Stimulated activated CD8-positive, alpha-beta memory T cell treated with anti-CD3 and anti-CD28 coated beads, Interleukin-15, amount 100 ng/mL, for 24 hours (primary cell): ENCODE measurements at places on chromosomes 4 and X.

- DNase-seq = no peak
Observed at GRCh38 chr4:168832763-168833575, 177.1 kb downstream of the CBR4 start.

DNA sequence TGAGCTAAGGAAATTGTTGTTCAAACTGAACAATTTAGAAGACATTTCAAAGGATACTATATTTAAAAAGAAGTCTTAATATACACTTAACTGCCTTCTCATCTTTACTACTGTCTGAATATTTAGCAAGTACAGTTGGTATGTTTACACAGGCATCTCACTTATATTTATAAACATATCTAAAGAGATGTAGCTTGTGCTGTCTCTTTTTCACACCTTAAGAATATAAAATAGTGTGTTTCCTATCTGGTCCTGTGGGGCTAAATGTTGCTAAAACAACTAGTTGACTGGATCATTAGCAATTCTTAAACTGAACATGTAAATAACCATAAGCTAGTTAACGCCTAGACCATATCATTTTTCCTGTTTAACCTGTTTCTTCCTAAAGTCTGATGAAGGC, 336.3 kb downstream of the PPP3CA start:
- DNase-seq = no peak

GRCh38 chrX:33447285-33447684, 235.9 kb upstream of the DMD start:
- no peak for DNase-seq

- no peak for DNase-seq
Observed at GRCh38 chrX:132227383-132228112, 8.3 kb upstream of the RAP2C start.

- DNase-seq = no peak
Observed at GRCh38 chr4:76697129-76697803, 200.7 kb downstream of the SOWAHB start.

DNA sequence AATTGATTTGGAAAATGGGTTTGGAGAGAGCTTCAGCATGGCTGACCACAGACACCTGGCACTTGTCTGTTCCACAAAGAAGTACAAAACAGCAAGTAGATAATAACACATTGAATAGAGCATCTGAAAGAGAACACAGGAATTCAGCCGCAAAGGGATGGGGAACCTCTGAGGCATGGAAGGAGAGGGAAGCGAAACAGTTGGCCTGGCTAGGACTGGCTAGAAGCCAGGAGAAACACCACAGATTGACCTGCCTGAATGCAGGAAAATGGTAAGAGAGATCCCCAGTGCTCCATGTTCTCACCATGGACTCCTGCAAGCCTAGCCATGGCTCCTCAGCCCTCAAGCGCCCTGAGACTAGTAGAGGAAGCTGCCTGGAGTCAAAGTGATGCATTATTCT, 169.7 kb upstream of the SH3RF1 start:
- no peak for DNase-seq

GRCh38 chr4:52573551-52573950, 85.5 kb downstream of the USP46 start:
- DNase-seq = no peak

DNA sequence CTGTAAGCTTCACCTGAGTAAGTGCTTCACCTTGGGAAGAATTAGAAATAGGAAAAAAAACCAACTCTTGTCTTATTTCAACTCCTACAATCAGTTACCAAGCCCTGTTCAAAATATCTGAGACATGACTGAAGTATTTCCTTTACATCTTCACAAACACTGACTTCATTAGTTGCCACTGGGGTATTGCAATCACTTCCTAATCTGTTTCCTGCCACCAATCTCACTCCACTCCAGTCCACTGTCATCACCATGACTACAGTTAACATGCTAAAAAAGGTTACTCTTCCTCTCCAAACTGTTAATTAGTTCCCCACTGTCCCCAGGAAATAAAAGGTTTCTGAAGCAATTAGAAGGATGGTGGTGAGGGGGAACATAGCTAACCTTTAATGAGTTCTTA, 3.3 kb upstream of the SUPT20HL1 start:
- no peak for DNase-seq

- no peak for DNase-seq
Observed at GRCh38 chr4:14669371-14669770, 332.9 kb upstream of the CPEB2 start.

DNA sequence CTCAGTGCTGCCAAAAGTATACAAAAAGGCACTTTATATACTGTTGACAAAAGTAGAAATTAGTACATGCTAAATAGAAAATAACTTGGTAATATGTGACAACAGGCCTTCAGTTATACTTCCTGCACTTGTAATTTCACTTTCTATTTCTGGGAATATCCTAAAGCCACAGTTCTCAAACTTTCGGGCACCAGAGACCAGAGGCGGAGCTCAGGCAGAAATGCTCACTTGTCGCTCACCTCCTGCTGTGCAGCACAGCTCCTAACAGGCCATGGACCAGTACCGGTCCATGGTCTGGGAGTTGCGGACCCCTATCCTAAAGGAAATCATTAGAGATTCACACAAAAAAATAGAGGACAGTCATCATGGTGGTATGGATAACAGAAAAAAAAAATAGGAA, 25.7 kb downstream of the ACSL4 start:
- no peak for DNase-seq

GRCh38 chr4:160847228-160847627, 1316.6 kb downstream of the FSTL5 start:
- no peak for DNase-seq

GRCh38 chr4:104747635-104748034, 252.9 kb upstream of the CXXC4 start:
- no peak for DNase-seq

DNA sequence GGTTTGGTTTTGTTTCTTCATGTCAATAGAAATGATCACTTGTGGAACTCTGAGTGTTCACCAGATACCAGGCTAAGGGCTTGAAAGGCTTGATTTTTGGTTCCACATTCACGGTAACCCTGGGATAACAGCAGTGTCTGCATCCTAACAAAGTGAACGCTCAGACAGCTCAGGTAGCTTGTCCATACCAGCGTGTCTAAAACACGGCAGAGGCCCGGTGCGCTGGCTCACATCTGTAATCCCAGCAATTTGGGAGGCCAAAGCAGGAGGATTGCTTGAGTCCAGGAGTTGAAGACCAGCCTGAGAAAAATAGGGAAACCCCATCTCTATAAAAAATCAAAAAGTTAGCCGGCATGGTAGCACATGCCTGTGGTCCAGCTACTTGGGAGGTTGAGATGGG, 49.0 kb downstream of the HTRA3 start:
- no peak for DNase-seq

GRCh38 chrX:120213438-120214265, 37.0 kb upstream of the ZBTB33 start:
- DNase-seq = no peak

GRCh38 chr4:150302553-150302952, 224.3 kb downstream of the DCLK2 start:
- no peak for DNase-seq

DNA sequence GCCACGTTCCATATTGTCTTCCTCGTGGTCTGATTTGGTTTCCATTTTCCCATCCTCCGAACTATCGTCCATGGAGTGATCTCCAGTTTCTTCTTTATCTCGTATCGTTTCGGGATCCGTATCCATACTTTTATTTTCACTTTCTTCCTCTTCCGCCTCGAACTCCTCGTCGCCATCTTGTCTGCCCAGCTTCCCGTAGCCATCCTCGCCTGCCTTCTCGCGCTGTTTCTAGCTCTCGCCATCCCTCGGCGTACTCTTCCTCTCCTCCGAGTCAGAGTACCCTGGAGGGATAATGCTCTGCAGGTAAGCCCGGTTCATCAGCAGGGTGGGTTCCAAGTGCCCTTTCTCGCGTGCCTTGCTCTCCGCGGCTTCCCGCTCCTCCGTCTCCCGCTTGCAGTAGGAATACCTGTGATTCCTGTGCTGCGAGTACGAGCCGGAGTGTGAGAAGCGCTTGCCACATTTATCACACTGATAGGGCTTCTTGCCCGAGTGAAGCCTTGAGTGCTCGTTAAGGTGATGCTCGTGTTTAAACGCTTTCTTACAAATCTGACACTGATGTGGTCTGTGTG, 134.5 kb upstream of the TAPT1 start:
- DNase-seq = no peak

GRCh38 chr4:177051473-177052060, 258.1 kb upstream of the NEIL3 start:
- DNase-seq = no peak

DNA sequence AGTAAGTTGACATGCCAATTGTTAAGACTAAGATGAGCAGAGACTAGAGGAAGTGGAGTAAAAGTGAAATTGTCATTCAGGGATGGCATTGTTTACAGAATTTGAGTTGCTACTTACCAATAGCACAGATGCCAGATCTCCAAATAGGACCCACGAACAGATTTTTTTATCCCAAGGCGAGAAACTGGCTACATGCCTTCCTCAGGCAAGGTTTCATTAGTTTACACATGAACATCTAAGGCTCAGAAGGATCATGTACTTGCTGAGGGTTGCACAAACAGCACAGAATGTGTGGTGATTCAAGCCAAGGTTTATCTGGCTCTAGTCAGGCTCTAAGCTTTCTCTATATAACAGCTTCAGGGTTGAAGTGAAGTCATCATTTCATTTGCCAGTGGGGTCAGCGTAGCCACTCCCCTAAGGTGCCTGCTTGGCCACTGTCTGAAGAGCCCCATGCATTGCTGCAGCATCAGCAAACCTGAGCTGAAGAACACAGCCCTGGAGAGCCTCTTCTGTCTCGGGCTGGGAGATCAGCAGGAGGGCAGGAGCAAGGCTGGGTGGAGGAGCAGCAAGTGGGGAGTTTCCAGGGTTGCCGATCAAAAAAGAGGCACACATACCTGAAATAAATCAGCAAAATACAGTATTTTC, 193.0 kb upstream of the LCORL start:
- DNase-seq = no peak

GRCh38 chr4:37797374-37797773, 29.1 kb upstream of the PGM2 start:
- DNase-seq = no peak

DNA sequence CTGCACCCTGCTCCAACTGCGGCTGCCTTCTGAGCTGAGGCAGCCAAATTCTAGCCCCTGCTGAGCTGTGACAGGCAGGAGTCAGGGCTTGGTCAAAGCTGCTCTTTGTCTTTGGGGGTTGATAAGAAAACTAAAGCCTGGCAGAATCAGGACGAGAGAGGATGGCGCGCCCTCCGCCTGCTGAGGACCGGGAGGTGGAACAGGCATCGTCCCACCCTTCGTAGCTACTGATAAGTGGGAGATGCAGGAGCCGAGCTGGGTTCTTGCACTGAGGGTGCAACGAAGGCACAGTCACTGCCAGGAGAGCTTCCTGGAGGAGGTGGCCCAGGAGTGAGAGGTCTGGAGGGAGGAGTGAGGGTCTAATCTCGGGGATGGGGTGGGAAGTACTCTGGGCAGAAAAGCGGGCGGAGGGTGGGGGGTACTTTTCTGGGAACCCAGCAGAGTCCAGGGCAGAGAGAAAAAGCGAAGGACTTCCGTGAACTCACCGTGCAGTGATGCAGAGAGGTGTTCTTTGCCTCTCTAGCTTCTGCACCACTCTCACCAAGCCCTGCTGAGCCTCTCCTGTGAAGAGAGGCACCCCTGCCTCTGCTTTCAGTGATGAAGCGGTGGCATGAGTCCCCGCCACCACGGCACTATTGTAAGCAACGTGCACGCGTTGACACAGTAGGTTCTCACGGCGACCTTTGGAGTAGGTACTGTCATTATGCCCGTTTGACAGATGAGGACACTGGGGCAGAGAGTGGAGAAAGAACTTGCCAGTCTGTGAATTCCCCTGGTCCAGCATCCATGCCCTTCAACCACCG, 107.8 kb downstream of the SORCS2 start:
- DNase-seq = no peak

- DNase-seq = no peak
Observed at GRCh38 chr4:152981278-152981677, 45.2 kb downstream of the FHDC1 start.

- DNase-seq = no peak
Observed at GRCh38 chr4:133565379-133565778, 416.3 kb downstream of the PCDH10 start.

DNA sequence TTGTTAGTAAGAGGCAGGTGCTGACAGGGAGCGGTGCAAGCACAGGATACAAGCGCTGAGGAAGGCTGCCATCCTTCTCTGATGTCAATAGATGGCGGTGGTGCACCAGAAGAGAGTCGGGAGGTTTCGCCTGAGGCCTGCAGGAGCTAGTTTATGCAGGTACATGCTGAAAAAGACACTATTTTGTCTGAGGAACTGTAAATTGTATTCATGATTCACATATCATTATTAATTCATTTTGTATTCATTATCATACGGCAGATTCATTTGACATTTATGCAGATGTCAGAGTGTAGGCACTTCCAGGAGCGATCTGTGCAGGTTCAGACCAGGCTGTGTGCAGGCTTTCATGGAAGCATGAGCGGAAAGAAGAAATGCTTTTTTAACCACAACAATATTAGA, 824.0 kb downstream of the STIM2 start:
- DNase-seq = no peak

- no peak for DNase-seq
Observed at GRCh38 chrX:53089224-53089842, 4.6 kb upstream of the KANTR start.

DNA sequence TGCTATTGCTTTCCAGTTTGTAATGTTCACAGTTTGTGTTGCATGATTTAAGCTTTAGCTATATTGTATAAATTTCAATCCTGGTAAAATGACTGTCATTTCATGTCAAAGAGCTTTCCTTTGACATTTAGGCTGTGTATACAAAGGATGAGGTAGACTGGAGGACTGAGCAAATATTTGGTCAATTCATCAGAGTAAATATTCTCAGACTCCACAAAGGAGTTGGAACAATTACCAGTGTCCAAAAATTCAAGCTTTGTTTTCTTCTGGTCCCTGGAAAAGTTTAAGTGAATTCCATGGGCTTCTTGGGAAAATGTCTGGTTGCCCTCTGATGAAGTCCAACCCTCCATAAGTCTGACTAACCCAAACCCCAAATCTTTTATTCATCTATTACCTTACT, 682.4 kb downstream of the DACH2 start:
- DNase-seq = no peak

DNA sequence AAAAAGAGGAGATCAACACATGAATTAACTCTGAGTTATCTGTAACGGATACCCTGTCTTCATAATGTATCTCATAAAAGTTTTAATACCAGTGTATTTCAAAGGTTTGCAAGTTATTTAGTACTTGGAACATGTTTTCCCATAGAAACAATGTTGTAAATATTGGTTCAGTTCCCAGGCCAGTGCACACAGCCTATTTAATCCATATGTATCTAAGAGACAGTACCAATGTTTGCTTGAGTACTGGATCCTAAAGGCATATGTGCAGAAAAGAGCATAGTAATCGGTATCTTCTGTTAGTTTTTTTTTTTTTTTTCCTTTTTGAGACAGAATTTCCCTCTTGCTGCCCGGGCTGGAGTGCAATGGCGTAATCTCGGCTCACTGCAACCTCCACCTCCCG, 46.1 kb downstream of the SLIT2 start:
- no peak for DNase-seq
